RCC 7860 (cell line): ENCODE measurements at places on chromosomes 1 and 21.

- no peak for DNase-seq
These were observed 31.8 kb downstream of the APP start for GRCh38 chr21:26138615-26139257.

GRCh38 chr1:113178522-113178921 lies 105.5 kb downstream of the LRIG2 start:
- DNase-seq = no peak

DNA sequence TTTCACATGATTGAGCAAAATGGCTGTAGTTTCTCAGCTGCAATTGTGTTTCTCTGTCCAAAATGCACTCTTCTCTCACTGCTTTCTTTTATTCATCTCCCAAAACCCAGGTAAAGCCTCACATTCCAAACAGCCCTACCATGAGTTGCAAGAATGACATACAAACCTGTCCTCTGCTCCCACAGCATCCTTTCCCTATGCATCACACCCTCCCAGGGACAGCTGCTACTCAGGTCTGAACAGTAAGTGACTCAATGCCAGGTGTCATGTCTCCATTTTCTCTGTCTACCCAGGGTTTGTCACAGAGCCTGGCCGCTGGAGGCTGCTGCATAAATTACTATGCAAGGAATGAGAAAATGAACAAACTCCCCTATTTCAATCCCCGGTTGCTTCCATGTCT lies 118.5 kb downstream of the PLD5 start:
- no peak for DNase-seq

DNA sequence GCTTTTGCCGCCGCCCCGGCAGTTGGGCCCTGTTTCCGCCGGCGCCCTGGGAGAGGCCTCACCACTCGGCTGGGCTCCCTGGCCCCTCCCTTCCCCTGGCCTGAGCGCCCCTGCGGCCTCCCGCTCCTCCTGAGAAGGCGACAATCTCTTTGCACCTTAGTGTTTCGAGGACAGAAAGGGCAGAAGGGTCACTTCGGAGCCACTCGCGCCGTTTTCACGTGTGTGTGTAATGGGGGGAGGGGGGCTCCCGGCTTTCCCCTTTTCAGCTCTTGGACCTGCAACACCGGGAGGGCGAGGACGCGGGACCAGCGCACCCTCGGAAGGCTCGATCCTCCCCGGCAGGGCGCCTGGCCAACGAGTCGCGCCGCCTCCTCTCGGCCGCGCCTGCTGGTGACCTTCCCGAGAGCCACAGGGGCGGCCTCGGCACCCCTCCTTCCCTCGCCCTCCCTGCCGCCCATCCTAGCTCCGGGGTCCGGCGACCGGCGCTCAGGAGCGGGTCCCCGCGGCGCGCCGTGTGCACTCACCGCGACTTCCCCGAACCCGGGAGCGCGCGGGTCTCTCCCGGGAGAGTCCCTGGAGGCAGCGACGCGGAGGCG lies 432 bp upstream of the SIM2 start:
- no peak for DNase-seq

DNA sequence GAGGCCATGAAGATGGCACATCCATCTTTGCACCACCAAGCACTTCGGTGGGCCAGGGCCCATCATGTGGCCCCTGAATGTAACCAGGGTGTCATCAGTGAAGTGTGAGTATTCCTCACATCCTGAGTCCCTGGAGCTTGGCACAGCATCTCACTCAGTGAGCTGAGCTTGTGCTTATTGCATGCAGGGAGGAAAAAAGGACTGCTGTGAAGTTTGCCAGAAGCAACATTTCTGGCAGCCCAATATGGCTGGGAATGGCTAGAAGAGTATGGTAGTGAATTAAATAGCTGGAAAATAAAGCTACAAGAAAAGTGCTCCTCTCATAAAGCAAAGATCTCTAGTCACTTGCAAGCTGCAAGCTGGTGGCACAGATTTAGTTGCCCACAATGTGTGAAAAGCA lies 109.3 kb downstream of the TNFSF18 start:
- DNase-seq = no peak

GRCh38 chr21:37496972-37497371 lies 130.4 kb downstream of the DYRK1A start:
- DNase-seq = no peak
